Vagina (tissue), 2 donors: ENCODE measurements at places on chromosomes 16 and 17. TPM values are rescaled to one million over a fixed set of nuclear protein-coding genes. Genes with fewer than 3 reads are reported as not detected.
A peak's percentile ranks its signal among the peaks of the same experiment; 100 is the strongest.

The CTRB2 gene
- not detected for total RNA-seq

The TRPV2 gene
- total RNA-seq = 22.3 TPM

The VTN gene
- total RNA-seq = 2.7 TPM

The C17orf100 gene
- 3.2 TPM for total RNA-seq

The CLEC18B gene
- total RNA-seq = 6.4 TPM

The KRTAP9-2 gene
- not detected for total RNA-seq

The AANAT gene
- total RNA-seq = not detected

The CFAP119 gene
- 1.7 TPM for total RNA-seq

The ASPA gene
- 2.2 TPM for total RNA-seq

DNA sequence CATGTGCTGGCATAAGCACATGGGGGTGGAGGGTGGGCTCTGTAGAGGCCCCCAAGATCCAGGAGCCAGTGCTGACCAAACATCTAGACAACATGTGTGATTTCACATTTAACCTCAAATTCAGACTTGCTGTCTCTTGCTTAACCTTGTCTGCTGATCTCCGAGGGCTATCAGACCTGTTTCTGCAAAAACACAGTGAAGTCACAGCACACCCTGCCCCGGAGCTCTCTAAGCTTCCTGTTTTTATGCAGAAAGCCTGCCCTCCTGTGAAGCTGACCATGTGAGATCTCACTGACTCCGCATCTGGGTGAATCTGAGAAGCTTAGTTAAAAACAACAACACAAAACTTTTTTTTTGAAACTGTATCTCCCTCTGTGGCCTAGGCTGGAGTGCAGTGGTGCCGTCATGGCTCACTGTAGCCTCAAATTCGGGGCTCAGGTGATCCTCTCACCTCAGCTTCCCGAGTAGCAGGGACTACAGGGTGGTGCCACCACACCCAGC lies 6.6 kb upstream of the DPEP2 start:
- peak overlapping the region; percentile 76 for H3K27ac ChIP-seq
- no peaks in the 10 kb centered on the region for H3K4me1 ChIP-seq
- no peaks in the 10 kb centered on the region for H3K27me3 ChIP-seq
- no peak overlapping the region for H3K4me3 ChIP-seq
- H3K36me3 ChIP-seq = no peaks in the 10 kb centered on the region

- no peaks in the 10 kb centered on the region for H3K36me3 ChIP-seq
- H3K4me1 ChIP-seq = no peaks in the 10 kb centered on the region
- no peak overlapping the region for H3K4me3 ChIP-seq
- no peak overlapping the region for H3K27ac ChIP-seq
- no peak for DNase-seq
These were observed 101.5 kb downstream of the IRX3 start for GRCh38 chr16:54185045-54185444.

- DNase-seq = no peak
- no peak overlapping the region for H3K27ac ChIP-seq
- no peaks in the 10 kb centered on the region for H3K27me3 ChIP-seq
- peaks cover 27% of the 10 kb centered on the region for H3K4me1 ChIP-seq
- no peak overlapping the region for H3K4me3 ChIP-seq
These were observed 791 bp downstream of the DNAI2 start for GRCh38 chr17:74274709-74275340.

DNA sequence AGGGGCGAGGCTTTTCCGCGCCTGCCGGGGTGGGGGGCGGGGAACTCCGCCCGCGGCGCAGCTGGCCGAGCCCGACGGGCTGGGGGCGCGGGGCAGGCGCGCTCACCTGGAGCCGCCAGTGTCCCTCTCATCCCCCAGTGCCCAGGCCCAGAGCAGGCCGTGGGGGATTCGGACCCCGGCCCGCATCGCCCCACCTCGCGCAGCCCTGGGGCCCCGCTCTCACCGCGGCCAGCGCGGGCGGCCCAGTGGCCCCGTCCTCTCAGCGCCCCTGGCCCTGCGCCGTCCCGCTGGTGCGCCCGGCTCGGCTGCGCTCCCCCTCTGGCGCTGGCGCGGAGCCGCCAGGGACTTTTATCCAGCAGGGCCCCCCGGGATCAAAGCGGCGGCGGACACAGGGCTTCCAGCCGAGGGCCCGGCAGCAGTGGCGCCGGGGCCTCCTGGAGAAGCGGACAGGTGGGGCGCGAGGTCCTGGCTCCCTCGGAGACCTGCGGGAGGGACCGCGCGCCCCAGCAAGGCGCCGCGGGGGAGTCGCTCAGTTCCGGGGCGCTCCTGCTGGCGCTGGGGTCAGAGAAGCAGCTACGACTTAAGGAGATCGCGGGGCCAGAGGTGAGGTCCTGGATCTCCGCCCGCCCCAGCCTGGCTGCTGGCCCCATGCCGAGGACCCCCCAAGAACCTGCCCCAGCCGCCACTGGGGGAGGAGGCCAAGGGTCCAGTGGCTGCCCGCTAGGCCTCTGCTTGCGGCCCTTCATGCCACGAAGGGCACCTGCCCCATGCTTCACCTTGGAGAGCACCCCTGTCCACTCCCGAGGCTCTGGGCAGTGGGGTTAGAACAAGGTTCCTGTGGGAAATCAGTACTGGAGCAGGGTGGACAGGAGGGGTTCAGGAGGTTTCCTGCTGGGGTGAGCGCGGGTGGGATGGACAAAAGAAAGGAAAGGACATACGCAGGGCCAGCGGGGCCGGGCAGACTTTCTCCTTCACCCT lies 823 bp upstream of the NOTUM start:
- no peaks in the 10 kb centered on the region for H3K36me3 ChIP-seq
- no peak overlapping the region for H3K27ac ChIP-seq
- peaks cover 8% of the 10 kb centered on the region for H3K4me1 ChIP-seq
- peaks cover 14% of the 10 kb centered on the region for H3K27me3 ChIP-seq
- DNase-seq = no peak

GRCh38 chr16:69880640-69881133 lies 70.4 kb upstream of the CLEC18A start:
- DNase-seq = no peak
- H3K4me3 ChIP-seq = no peak overlapping the region
- H3K27ac ChIP-seq = no peak overlapping the region

DNA sequence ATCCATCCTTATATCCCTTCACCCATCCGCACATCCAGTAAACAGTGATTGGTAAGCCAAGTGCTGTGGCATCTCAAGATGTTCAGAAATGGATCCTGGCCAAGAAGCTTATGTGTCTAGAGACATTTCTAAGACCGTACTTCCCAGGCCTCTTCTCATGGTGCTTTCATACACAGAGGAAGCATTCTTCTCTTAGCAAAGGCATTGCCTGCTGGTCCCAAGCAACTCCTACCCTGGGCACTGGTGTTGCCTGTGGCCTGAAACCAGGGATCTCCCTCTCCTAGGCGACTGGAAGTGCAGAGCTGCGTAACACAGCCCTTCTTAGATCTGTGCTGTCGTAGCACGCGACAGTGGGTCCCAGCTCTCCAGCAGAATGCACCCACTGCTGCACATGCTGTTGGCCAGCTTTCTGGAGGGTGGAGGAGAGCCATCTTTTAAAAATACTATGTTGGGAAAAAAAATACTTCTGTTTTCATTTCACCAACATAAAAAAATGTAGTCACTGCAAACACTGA lies 182.9 kb downstream of the CCDC182 start:
- DNase-seq = no peak
- no peak overlapping the region for H3K4me3 ChIP-seq
- H3K27ac ChIP-seq = no peak overlapping the region
- H3K27me3 ChIP-seq = no peaks in the 10 kb centered on the region
- H3K36me3 ChIP-seq = no peaks in the 10 kb centered on the region

DNA sequence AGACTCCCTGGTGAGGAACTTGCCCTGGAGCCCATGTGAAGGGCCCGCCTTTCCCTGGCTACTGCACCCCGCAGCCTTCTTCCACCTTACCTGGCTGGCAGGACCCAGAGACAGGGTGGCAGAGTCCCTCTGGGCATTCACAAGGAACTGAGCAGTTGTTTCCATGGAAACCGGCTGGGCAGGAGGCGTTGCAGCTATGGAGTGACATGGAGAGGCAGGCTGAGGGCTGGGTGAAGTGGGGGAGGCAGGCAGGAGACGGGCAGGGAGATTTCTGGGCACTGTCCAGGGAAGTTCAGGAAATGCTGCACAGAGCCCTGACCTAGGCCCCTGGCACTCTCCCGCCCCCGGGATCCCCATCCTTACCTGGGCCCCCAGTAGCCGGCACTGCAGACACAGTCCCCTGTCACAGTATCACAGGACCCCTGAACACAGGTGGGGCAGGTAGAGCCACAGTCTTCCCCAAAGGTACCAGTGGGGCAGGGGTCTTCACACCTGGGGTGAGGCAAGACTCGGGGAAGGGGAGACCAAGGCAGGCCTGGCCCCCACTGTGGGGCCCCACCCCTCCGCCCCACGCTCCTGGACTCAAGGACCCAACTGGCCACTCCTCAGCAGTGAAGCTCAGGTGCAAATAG lies 5.9 kb downstream of the SCARF1 start:
- no peak for DNase-seq
- H3K27ac ChIP-seq = no peak overlapping the region
- H3K36me3 ChIP-seq = no peaks in the 10 kb centered on the region
- no peaks in the 10 kb centered on the region for H3K27me3 ChIP-seq
- no peak overlapping the region for H3K4me3 ChIP-seq

DNA sequence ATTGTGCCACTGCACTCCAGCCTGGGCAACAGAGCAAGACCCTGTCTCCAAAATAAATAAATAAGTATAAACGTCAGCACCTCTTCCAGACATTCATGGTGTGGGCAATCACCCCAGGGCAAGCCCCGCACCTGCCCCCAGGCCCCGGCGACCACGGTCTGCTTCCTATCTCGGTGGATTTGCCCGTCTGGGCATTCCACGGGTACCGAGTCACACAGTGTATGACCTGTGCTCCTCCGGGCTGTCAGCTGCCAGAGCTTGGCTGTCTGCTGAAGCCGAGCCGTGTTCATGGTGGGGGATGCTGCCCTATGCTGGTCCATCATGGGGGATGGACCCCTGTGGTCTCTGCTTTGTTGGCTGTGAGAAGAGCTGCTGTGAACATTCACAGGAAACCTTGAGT lies 15.4 kb downstream of the CYBC1 start:
- H3K4me1 ChIP-seq = no peaks in the 10 kb centered on the region
- no peak overlapping the region for H3K27ac ChIP-seq
- no peak overlapping the region for H3K4me3 ChIP-seq
- no peak for DNase-seq

GRCh38 chr16:71230122-71230845 lies at the start of gene HYDIN:
TSS of gene HYDIN (minus strand) at chr16:71230722. CDS start at chr16:71186895, 43,827 bp downstream.
- H3K4me3 ChIP-seq = no peak within 1 kb of the TSS
- no peaks in the 10 kb centered on the region for H3K36me3 ChIP-seq
- no peaks in the 10 kb centered on the region for H3K4me1 ChIP-seq
- no peaks in the 10 kb centered on the region for H3K27me3 ChIP-seq

DNA sequence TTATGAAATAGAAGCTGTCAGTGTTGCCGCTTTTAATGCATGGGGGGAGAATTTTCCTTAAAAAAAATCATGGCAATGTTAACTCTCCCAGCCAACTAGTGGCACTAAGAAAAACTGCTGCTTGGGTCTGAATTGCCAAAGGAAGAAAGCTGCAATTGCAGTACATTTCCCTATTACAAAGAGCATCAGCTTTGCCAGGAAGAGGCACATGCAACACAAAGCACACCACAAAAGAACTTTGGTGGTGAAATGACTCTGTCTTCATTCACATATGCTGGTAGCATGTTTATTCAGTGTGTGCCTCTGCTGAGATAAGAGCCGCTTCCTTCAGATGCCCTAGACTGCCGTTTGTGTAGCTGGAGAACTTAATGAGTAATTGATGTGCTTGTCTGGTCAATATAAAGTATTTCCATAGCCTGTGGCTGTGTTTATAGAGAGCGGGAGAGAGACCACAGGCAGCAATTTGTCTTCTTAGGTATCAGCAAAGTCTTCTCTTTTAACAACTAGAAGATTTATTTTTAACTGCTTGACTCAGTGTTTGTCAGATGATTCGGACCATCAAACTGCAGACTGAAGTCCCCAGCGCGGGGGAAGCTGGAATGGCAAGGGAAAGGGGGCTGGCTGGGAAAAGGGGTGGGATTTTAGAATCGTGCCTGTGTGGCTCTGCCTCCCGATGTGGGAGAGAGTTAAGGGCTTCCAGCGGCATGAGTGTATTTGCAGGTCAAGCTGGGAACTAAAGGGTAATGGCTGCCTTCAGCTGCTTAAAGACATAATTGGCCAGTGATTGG lies 115.1 kb downstream of the MRTFB start:
- DNase-seq = no peak
- peak overlapping the region; percentile 46 for H3K4me3 ChIP-seq
- peaks cover 31% of the 10 kb centered on the region for H3K4me1 ChIP-seq
- no peaks in the 10 kb centered on the region for H3K36me3 ChIP-seq

GRCh38 chr17:1485423-1486376 lies 6.8 kb downstream of the MYO1C start:
- no peak for DNase-seq
- peaks cover 27% of the 10 kb centered on the region for H3K36me3 ChIP-seq
- peak overlapping the region; percentile 98 for H3K27ac ChIP-seq

DNA sequence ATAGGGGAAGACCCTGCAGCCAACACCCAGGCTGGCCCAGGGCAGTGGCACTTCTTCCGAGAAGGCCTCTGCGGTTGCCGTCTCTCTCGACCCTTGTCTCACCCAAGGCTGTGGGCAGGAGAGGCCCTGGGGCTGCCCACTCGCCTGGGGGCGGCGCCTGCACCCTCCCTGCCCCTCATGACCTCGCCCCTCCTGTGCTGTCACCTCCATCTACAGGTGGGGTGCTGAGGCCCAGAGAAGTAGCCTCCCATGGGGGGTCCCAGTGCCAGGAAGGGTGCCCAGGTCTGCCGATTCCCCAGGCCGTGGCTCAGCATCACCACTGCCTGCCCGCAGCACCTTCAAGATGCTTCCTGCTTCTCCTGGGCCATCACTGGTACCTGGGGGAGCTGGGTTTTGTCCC lies 992 bp downstream of the NLRC3 start:
- no peaks in the 10 kb centered on the region for H3K27me3 ChIP-seq
- H3K4me1 ChIP-seq = peaks cover 25% of the 10 kb centered on the region
- H3K4me3 ChIP-seq = no peak overlapping the region

DNA sequence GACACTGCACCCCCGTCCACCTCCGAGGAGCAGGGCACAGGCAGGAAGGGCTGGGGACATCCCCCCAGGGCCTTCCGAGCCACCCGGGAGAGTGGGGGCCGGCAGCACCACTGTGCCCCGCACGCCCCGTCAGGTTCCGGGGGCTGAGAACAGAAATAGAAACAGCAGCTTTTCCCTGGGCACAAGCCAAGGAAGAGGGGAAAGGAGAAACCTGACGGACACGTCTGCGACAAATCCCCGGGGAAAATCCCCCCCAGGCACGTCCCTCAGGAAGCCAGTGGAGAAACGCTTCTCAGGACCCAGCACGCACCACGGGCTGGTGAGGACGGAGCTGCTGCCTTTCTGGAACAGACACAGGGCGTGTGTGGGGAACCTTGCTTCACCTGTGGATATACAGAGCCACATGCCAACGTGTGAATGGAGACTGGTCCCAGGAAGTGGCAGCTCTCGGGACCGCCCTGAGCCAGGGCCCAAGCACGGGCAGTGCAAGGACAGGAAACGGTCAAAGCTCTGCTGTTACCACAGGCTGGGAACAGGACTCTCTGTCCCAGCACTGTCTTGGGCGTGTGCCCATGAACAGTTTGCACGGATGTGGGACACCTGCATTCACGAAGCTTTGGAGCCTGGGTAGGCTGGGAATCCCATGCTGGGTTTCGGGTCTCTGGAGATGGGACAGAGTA lies 1.2 kb upstream of the TMEM204 start:
- no peak for DNase-seq
- peaks cover 87% of the 10 kb centered on the region for H3K4me1 ChIP-seq
- no peaks in the 10 kb centered on the region for H3K27me3 ChIP-seq
- no peaks in the 10 kb centered on the region for H3K36me3 ChIP-seq
